Amniotic stem cell (primary cell): ENCODE measurements at places on chromosomes 3 and 15.

DNA sequence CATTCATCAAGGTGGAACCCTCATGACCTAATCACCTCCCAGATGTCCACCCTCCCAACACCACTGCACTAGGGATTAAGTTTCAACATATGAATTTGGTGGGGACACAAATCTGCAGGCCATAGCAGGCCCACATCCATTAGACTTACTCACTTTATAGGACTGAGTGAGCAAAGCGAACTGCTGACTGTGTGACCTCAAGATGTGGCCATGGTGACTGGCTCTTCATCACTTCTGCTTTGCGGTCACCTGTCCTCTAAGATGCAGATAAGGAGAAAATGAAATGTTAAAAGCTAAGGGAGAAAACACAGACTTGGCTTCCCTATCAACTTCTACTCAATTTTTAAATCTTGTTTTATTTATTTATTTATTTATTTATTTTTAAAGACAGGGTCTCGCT is 14.5 kb upstream of the DCP1A start:
- no peak for DNase-seq

DNA sequence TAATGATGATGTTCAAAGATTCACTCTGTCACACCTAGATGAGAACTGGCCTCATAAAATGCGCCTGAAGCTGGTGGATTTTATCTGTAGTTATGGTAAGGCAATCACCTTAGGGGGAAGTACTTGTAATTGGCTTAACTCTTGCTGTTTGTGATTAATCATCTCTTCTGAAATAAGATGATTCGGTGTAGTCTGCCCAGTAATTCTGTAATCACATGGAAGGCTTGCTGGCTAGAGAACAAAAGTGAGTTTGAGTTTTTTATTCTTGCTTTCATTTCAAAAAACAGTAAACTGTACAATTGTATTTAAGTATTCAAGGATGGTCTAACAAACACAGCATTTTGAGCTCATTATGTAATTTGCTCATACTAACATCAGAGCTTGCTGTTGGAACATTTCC is 72.1 kb downstream of the OTOL1 start:
- no peak for DNase-seq

DNA sequence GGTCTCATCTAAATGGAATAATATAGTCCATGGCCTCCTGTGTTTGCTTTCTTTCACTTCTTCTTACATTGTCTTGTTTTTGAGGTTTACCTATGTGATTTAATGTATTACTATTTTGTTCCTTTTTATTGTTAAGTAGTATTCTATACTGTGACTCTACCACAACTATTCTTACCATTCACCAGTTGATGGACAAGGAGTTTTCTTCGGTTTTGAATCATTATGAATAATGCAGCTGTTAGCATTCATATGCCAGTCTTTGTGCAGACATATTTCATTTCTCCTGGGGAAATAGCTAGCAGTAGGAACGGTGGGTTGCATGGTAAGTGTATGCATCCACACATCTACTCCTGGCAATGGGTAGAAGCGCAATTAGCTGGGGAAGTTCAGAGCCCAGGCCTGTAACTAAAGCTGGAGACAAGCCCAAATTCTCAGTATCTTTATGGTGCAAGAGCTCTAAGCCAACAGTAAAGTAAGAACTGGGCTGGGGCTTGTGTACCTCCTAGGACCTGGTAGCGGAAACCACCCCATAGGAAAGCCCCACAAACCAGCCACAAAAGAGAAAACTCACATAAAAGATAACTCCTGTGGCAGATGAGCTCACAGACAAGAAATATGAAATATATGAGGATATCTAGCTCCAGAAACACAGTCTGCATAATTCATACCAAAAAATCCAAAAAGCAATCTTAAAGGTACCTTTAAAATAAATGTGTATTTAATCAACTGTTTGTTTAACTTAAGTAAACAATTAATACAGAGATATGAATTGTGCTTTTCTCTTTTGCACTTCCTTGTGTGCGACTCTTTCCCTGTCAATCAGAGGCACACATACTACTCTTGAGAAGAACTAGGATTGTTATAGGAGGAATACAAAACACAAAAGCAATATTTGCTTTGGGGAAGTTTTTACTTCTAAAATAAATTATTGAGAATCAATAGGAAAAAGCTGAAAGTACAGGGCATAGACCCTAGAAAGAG is 2.7 kb upstream of the CSTA start:
- DNase-seq = no peak

GRCh38 chr15:56923174-56923591 is 4.7 kb downstream of the TCF12 start:
- no peak for DNase-seq

GRCh38 chr3:58484722-58485069 is 7.2 kb upstream of the KCTD6 start:
- no peak for DNase-seq
